Natural killer cell (primary cell): ENCODE measurements at places on chromosomes 5 and 9. TPM values are rescaled to one million over a fixed set of nuclear protein-coding genes. Genes with fewer than 3 reads are reported as not detected.

Gene NPR3
- 0.23 TPM for total RNA-seq

- no peaks in the 10 kb centered on the region for H3K4me1 ChIP-seq
- no peak overlapping the region for H3K4me3 ChIP-seq
- no peak overlapping the region for H3K27ac ChIP-seq
- H3K36me3 ChIP-seq: no peaks in the 10 kb centered on the region
- no peak for DNase-seq
These were observed 23.0 kb upstream of the CEP72 start for GRCh38 chr5:589173-589572.

Gene ZNF883
- total RNA-seq: 0.95 TPM

DNA sequence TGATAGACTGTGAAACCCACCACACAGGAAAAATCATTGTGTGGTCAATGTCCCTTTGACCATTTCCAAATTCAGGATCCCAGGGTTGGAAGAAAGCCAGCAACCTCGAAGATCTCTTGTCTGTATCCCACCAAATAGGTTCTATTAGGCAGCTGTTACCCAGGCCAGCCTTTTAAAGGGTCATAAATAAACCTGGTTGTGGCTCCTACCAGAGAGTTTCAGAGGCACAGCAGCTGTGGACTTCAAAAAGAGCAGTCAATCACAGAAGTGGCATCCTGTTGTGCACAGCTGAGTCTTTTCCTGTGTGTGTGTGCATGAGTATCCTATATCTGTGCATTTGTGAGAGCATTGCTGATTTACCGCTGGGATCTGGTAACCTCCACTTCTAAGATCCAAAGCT lies 23.7 kb upstream of the OR2S2 start:
- H3K27me3 ChIP-seq: peaks cover 9% of the 10 kb centered on the region
- H3K27ac ChIP-seq: no peak overlapping the region
- no peak for DNase-seq
- H3K36me3 ChIP-seq: no peaks in the 10 kb centered on the region

DNA sequence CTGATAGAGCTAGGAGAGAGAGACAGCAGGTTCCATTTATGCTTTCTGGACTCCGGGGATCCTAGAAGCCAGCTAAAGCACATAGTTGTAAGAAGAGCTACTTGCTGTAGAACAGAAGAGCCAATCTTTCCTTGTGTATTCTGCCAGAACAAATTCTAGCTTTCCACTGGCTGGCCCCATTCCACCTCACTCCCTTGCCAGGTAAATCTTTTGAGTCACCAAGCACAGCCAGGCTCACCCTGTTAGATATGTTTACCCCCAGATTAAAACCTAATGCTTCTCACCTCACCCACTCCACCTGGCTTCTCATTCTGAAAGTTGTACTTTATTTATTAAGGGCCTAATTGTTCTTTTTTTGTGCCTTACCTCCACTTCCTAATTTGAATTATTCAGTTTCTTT lies 48.9 kb upstream of the CHD1 start:
- H3K36me3 ChIP-seq: no peaks in the 10 kb centered on the region
- no peak overlapping the region for H3K27ac ChIP-seq
- H3K4me1 ChIP-seq: no peaks in the 10 kb centered on the region
- H3K4me3 ChIP-seq: no peak overlapping the region

Gene C9orf50
- not detected for total RNA-seq

GRCh38 chr5:10611290-10611689 lies 47.4 kb downstream of the ANKRD33B start:
- peaks cover 17% of the 10 kb centered on the region for H3K4me1 ChIP-seq
- H3K27ac ChIP-seq: no peak overlapping the region
- no peaks in the 10 kb centered on the region for H3K36me3 ChIP-seq
- DNase-seq: no peak

Gene ANGPTL2
- not detected for total RNA-seq

GRCh38 chr5:133222979-133223378 lies 171.2 kb downstream of the HSPA4 start:
- H3K27me3 ChIP-seq: no peaks in the 10 kb centered on the region
- H3K4me1 ChIP-seq: no peaks in the 10 kb centered on the region
- no peaks in the 10 kb centered on the region for H3K36me3 ChIP-seq
- no peak overlapping the region for H3K27ac ChIP-seq
- DNase-seq: no peak

GRCh38 chr9:107976767-107977166 lies 487.2 kb upstream of the KLF4 start:
- DNase-seq: no peak
- H3K27ac ChIP-seq: no peak overlapping the region
- no peaks in the 10 kb centered on the region for H3K36me3 ChIP-seq

GRCh38 chr9:123710299-123710698 lies 219.6 kb downstream of the DENND1A start:
- H3K4me1 ChIP-seq: no peaks in the 10 kb centered on the region
- no peak for DNase-seq
- no peaks in the 10 kb centered on the region for H3K27me3 ChIP-seq
- no peak overlapping the region for H3K27ac ChIP-seq
- no peaks in the 10 kb centered on the region for H3K36me3 ChIP-seq

Gene HAPLN1
- total RNA-seq: not detected

DNA sequence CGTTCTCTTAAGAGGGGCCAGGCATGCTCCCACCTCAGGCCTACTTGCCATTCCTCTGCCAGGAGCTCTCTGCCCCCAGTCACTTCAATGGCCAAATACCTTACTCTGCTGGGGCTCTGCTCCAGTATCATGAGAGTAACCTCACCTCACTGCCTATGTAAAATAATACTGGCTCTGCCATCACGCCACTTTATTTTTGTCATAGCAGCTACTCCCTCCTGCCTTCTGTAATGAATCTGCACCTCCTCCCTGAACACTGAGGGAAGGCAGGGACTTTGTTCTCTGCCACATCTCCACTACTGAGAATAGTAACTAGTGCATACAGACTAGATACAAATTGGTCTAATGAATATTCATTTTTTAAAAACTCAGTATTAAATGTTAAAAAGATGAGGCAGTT lies 33.8 kb downstream of the MACROH2A1 start:
- no peak for DNase-seq
- H3K27me3 ChIP-seq: no peaks in the 10 kb centered on the region
- H3K27ac ChIP-seq: no peak overlapping the region
- no peak overlapping the region for H3K4me3 ChIP-seq
- H3K36me3 ChIP-seq: peaks cover 49% of the 10 kb centered on the region

GRCh38 chr5:6166698-6167394 lies 211.5 kb downstream of the MED10 start:
- H3K4me3 ChIP-seq: no peak overlapping the region
- no peaks in the 10 kb centered on the region for H3K27me3 ChIP-seq
- no peak overlapping the region for H3K27ac ChIP-seq
- no peaks in the 10 kb centered on the region for H3K4me1 ChIP-seq
- H3K36me3 ChIP-seq: no peaks in the 10 kb centered on the region

Gene KCNIP1
- total RNA-seq: not detected

GRCh38 chr5:57410374-57411320 lies 72.0 kb downstream of the ACTBL2 start:
- no peaks in the 10 kb centered on the region for H3K4me1 ChIP-seq
- no peak overlapping the region for H3K27ac ChIP-seq
- DNase-seq: no peak
- no peaks in the 10 kb centered on the region for H3K27me3 ChIP-seq

DNA sequence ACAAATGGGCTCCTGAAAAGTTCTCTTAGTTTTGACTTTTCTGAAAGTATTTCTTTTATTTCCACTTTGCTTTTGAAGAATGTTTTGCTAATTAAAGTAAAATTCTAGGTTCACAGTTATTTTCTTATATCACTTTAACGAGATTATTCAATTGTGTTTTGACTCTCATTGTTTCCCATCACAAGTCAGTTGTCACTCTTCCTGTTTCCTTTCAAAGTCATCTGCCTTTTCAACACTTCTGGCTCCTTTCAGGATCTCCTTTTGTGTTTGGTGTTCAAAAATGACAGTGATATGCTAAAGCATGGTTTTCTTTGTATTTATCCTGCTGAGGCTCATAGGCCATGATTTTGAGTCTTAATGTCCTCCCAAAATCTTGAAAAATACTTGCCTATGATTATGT lies 235.4 kb upstream of the TAS2R1 start:
- H3K4me1 ChIP-seq: no peaks in the 10 kb centered on the region
- H3K27ac ChIP-seq: no peak overlapping the region
- H3K4me3 ChIP-seq: no peak overlapping the region
- no peak for DNase-seq
- H3K27me3 ChIP-seq: no peaks in the 10 kb centered on the region

- no peak overlapping the region for H3K27ac ChIP-seq
- no peak for DNase-seq
- H3K4me1 ChIP-seq: peaks cover 6% of the 10 kb centered on the region
These were observed 13.0 kb downstream of the NAIF1 start for GRCh38 chr9:128054087-128054486.

- H3K27me3 ChIP-seq: no peaks in the 10 kb centered on the region
- H3K36me3 ChIP-seq: no peaks in the 10 kb centered on the region
- no peak overlapping the region for H3K27ac ChIP-seq
- no peaks in the 10 kb centered on the region for H3K4me1 ChIP-seq
These were observed 118.7 kb upstream of the CCDC112 start for GRCh38 chr5:115415143-115415491.

DNA sequence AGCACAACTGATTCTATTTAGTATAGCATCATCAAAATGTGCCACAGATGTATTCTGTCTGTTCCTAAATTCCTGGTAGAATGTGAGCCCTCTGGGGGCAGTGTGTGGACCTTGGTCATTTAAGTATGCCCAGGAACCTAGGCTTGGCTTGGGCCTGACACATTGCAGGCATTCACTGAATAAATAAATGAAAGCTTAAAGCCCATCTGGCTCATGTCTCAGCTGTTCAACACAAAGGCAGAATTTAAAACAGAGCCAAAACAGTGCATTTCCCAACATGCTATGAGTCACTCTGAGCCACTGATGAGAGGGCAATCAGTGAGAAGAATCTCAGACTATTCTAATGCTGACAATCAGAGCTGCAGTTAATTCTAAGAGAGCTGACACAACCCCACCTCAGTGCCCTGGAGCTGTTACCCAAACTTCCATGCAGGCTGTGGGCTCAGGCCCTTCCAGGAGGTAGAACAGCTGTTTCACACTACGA lies 8.1 kb downstream of the FAM193B start:
- H3K4me1 ChIP-seq: no peaks in the 10 kb centered on the region
- no peak overlapping the region for H3K27ac ChIP-seq
- H3K4me3 ChIP-seq: no peak overlapping the region
- DNase-seq: no peak
- no peaks in the 10 kb centered on the region for H3K27me3 ChIP-seq
- H3K36me3 ChIP-seq: peaks cover 3% of the 10 kb centered on the region

Gene SOWAHA
- not detected for total RNA-seq
